ENCODE measurements at places on chromosomes 12 and 14.

GRCh38 chr14:95875831-95876760, 536 bp upstream of the TUNAR start:
- no peak for DNase-seq

GRCh38 chr12:26340649-26341048, 145.3 kb downstream of the SSPN start:
- DNase-seq: no peak

GRCh38 chr12:110687396-110688169, 1.3 kb downstream of the HVCN1 start:
- no peak for DNase-seq

- no peak for DNase-seq
Measured at GRCh38 chr14:105384605-105385321, 13.6 kb upstream of the TEX22 start.

DNA sequence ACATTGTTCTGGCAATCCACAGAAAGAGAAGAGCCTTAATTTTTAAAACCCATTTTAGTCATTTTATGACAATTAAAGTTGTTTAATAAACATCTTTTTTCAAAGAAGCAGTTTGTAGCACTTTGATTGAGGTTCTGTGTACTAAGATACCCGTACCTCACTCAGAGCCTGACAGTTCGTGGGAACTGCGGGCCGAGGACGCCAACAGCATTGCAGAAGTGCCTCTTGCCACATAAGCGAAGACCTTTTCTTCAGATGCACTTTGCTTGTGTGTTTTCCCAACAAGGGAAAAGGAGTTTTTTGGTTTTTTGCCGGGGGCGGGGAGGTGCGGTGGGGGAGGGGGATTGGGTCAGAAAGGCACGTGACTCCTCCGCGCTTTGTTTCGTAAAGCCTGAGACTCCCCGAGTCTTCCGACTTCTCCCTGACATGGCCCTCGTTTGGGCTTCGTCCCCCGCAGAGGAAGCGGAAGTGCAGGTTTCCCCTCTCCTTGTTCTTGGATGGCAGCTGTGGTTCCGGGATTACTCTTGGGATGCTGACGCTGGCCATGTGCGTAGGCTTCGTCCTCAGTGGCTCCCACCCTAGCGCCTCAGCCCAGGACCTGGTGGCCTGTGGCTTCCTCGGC, 70.8 kb downstream of the WDR20 start:
- DNase-seq: no peak

DNA sequence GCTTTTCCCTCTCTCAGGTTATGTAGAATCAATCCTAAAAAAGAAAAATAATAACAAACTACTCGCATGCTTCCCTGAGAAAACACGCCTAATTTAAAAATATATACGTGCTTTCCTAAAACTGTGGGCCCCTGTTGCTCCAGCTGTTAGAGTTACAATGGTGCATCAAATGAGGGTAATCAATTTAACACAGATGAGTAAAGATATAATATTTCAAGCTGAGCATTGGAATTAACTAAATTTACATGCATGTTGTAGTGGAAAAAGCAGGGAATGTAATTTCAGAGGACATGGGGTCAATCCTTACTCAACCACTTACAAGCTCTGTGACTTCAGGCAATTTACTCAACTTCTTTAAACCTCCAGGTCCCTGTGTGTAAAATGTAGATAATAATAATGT, 22.4 kb upstream of the LGR5 start:
- DNase-seq: no peak

DNA sequence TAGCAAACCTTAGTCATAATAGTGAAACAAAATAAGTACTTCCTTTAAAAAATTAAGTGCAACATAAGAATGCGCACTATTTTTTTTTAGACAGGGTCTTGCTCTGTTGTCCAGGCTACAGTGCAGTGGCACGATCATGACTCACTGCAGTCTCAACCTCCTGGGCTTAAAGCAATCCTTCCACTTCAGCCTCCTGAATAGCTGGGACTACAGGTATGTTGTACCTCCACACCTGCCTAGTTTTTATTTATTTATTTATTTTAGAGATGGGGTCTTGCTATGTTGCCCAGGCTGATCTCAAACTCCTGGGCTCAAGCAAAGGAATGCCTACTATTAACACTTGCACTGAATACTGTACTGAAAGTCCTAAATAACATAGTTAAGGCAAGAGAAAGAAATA, 93.8 kb downstream of the NUMB start:
- no peak for DNase-seq

DNA sequence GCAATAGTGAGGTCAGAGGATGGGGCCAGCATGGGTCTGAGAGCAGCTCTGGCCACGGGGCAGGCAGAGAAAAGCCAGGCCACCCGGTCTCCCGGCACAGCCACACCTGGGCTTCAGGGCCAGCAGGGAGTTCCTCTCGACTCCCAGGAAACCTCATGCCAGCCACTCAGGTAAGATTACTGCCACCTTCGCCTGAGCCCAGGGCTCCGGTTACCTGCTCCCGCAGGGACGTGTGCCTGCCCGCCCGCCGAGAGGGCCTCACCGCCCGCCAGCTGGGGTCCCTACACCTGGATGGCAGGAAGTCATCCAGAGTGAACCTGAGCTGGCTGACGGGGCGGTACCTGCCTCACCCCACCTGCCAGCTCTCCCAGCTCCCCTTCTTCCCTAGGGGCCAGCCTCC, 7.3 kb downstream of the JAG2 start:
- no peak for DNase-seq

DNA sequence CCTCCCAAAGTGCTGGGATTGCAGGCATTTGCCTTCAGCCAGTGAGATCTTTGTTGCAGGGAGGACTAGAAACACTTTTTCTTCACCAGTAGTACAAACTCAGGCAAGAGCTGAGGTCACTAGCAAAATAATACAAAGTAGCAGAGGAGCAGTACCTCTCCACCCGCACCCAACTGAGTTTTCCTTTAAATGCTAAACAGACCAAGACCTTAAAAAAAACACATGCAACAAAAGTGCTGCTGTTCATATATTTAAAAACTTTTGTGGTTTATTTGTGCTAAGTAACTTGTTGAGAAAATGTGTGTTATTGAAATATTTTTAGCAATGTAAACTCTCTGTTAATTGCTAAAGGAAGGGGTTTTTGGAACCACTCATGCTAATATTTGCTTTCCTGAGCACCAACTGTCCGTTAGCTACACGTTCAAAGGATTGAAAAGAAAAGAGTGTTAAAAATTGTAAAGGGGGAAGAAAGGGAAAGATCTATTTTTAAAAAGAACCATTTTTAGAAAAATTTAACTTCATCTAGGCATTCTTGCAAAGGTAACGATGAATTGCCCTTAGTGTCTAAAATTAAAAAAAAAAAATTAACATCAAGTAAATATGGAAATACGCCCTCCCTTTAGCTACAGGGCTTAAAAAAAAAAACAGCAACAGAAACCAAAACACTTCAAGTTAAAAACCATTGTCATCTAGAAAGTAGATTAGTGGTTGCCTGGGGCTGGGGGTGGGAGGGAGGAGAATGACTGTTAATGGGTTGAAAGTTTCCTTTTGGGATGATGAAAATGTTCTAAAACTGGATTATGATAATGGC, 114.0 kb upstream of the KRAS start:
- DNase-seq: peak; percentile 32

- no peak for DNase-seq
Measured at GRCh38 chr12:31589598-31589903, 1.4 kb downstream of the DENND5B start.

DNA sequence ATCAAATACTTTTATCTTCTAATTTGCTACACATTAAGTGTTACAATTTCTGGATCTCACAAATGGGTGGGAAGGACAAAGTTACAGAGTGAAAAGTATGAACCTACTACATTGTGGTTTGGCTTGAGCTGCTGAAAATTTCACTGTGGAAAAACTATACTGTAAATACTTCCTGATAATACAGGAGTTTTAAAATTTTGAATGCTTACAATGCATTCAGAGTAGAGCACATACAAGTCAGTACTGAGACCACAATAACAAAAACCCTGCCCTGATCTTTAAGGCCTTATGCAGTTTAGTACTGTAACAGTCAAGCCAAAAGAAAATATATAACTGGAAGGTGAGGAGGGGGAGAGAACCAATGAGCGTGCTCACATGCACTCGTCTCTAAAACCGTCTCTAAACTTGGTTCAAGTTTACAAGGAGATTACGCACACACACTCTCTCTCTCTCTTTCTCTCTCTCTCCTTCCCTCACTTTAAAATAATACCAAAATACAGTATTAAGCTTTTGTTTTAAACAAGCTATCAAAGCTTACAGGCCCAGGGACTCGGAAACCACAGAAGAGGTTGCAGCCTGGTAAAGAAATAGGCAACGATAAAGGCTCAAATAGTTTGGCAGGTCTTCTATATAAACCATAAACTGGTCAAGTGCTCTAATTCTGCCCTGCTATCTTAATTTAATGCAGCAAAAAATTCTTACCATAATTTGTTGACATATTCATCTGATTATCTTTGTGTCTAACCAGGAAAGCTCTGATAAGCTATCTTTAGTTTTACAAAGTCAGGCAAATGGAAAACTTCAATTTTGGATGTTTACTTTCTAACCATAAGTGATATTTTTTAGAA, 58.0 kb downstream of the ATF7 start:
- DNase-seq: no peak

- DNase-seq: no peak
Measured at GRCh38 chr12:117167769-117168168, 22.5 kb downstream of the FBXO21 start.

DNA sequence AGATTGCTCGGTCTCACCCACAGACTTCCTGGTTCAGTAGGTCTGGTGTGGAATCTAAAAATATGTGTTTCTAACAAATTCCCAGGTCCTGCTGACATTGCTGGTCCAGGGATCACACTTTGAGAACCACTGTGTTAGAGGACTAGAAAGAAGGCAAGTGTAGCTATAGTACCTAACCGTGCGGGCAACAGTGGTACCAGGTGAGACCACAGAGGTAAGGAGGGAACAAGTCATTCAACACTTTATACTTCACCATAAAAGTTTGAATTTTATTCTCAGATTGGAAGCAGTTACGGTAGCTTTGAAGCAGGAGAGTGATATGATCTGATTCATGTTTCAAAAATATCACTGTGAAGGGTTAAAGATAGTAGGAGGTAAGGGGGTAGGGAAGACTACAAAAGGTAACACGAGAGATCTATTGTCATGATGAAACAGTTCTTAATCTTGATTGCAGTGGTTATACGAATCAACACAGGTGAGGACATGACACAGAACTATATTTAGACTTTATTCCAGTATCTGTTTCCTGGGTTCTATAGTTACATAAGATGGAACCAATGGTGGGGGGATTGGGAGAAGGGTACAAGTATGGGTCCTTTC, 73.5 kb downstream of the CDK17 start:
- DNase-seq: no peak
